NCI-H1694 (cell line): ENCODE measurements at places on chromosomes 6 and 20.
A peak's percentile ranks its signal among the peaks of the same experiment; 100 is the strongest.

DNA sequence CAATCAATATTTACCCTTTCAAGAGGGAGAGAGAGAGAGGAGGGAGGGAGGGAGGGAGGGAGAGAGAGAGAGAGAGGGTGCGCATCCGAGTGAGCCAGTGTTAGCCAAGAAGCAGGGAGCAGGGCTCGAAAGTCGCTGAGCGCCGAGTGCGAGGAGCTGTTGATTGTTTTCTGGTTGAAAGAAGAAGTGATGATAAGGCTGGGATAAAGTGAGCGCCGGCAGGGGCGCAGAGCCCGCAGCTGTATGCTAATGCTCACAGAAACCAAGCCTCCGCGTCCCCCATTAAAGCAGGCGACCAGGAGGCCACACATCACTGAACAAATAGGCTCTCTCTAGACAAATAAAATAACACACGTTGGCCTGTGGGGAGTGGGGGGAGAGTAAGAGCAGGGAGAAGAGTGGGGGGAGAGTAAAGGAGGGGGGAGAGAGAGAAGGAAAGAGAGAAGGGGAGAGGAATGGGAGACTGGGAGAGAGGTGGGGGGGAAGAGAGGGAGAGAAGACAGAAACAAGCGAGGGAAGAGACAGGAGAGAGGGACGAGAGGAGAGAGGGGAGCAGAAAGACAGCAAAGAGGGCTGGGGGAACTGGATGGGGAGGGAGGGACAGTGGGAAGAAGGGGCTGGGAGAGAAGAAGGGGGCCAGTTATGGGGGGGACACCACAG is 5.0 kb upstream of the INSM1 start:
- peak; percentile 63 for DNase-seq

GRCh38 chr6:53433261-53433950 is 84.7 kb upstream of the ELOVL5 start:
- no peak for DNase-seq

DNA sequence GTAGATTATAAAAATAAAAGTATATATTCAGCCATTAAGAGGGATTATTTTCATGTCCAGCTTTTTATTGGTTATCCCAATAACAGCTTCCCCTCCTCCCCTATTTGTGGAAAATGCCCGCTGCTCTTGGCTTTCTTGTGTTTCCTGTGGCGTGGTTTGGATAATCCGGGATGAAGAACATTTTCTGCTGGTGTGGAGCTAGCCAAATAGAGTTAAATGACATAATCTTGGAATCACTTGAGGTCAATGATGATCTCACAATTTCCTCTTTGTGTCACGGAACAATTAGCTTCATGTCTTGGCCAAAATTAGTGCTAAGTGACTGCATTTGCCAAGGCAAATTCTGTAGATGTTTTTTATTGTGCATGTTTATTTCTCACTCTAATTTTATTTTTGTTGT is 394.0 kb downstream of the LAMA2 start:
- DNase-seq = no peak

- DNase-seq = no peak
These were observed 73.3 kb upstream of the TOP1 start for GRCh38 chr20:40955326-40955725.

DNA sequence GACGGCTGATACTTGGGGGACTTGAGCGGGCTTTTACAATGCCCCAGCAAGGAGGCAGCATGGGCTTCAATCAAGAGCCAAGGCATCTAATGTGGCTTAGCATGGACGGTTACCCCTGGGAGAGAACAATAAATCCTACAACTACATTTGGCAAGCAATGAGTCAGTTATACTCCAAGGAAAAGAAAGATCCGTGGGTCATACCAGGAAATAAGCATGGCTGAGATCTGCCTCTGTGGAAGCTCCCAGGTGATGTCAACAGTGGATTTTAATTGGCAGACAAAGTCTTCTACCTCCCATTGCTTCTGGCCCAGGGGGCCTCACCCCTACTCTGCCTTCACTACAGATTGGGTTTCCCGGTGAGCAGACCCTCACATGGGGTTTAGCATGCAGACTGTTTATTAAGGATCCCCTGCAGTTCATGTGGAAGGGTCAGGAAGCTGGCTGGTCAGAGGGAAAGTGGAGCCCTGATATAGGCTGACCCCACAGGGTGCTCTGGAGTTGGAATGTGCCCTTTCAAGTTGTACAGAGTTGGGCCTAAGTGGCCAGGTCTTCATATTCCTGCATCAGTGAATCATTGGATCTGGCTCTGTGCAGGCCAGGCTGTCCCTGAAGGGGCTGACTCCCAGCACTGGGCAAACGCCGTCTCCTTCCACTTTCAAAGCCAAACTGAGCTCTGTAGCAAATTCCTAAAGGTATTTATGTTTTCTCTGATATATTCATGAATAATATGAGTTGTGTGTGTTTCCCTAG is 91.3 kb upstream of the GGTLC1 start:
- DNase-seq = no peak

GRCh38 chr6:30067460-30068139 is 602 bp downstream of the PPP1R11 start:
- DNase-seq = no peak
